ENCODE measurements at places on chromosomes 6 and 20. TPM values are rescaled to one million over a fixed set of nuclear protein-coding genes. Genes with fewer than 3 reads are reported as not detected.

The PRELID3B gene
- 12.9 TPM for total RNA-seq

The LHFPL5 gene
- total RNA-seq, result 3.8 TPM

The NNAT gene
- not detected for total RNA-seq

The C4B gene
- total RNA-seq, result 15.3 TPM

The MDFI gene
- 3.7 TPM for total RNA-seq

The PPP1R14C gene
- total RNA-seq, result 0.09 TPM

The EPB41L2 gene
- 17.0 TPM for total RNA-seq

The NKAPL gene
- total RNA-seq, result 0.75 TPM

The TAAR6 gene
- total RNA-seq, result not detected

The AGPAT4 gene
- total RNA-seq, result 2.4 TPM

The ARFGEF3 gene
- 13.7 TPM for total RNA-seq

The BCAS1 gene
- total RNA-seq, result 0.84 TPM

The TP53TG5 gene
- not detected for total RNA-seq

The ADGRF5 gene
- 6.6 TPM for total RNA-seq

The CUTA gene
- total RNA-seq, result 99.6 TPM

The COL10A1 gene
- 3.4 TPM for total RNA-seq

The TRIM15 gene
- not detected for total RNA-seq

The EYS gene
- total RNA-seq, result 0.20 TPM

The SLC44A4 gene
- 57.3 TPM for total RNA-seq

The PKIG gene
- total RNA-seq, result 15.8 TPM

The RAET1L gene
- not detected for total RNA-seq

The TAPBP gene
- 33.4 TPM for total RNA-seq

The C20orf141 gene
- total RNA-seq, result not detected

The ABCC10 gene
- total RNA-seq, result 16.9 TPM

The SLC24A3 gene
- 0.56 TPM for total RNA-seq

All from pancreas (tissue), 10 donors.